GM12878 (cell line): ENCODE measurements at places on chromosomes 3 and 15.

DNA sequence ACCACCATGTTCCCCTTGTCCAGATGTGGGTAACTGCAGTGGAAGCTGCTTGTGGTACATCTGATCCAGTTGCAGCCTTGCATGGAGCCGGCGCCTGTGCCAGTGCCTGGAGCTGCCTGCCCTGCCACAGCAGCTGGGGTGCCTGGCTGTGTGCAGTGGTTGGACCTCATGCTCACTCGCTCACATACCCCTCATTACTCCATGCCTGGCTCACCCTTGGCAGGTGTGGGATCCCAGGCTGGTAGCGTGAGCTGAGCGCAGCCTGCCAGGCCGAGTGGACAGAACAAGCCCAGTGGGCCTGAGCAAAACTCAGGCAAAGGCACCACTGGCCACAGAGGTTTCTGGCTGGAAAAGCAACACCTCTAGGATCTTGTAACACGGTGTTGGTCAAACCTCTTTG lies 35.7 kb downstream of the ROPN1B start:
- no peak for DNase-seq

DNA sequence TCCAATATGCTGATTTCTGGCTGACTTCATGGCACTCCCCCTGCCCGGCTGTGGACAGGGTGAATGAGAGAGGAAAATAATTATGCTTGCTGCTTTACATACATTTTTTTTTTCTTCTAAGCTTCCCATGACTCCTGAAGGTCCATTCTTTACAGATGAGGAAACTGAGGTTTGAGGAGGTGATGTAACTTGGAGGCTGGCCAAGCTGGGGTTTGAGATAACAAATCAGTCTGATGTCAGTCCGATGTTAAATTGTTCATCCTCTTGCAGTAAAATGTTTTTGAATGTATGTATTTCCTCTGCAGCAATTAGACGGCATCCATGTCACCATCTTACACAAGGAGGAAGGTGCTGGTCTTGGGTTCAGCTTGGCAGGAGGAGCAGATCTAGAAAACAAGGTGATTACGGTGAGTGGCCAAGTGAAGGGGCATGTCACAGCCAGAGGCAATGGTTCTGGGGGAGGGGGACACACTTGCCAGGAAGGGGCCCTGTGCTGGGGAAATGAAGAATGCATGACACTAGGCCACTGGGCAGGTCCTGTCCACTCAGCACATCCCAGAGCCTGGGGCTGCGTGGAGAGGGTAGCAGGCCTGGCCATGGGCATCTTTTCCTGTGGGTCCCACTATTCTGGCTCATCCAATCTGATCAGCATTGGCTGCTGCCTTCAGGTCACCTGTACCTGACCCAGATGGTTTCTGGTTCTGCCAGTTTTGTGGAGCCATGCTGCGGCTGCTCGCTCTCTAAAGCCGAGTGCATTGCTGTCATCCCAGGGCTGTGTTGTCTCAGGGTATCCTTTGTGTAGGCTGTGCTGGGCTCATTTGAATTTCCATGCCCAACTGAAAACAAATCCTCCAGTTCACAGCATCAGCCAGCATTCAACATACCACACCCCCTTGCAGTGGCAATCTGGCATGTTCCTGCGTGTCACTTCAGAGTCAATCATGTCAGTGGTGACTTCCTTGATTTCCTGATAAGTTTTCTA lies 20.4 kb downstream of the STARD5 start:
- no peak for DNase-seq

DNA sequence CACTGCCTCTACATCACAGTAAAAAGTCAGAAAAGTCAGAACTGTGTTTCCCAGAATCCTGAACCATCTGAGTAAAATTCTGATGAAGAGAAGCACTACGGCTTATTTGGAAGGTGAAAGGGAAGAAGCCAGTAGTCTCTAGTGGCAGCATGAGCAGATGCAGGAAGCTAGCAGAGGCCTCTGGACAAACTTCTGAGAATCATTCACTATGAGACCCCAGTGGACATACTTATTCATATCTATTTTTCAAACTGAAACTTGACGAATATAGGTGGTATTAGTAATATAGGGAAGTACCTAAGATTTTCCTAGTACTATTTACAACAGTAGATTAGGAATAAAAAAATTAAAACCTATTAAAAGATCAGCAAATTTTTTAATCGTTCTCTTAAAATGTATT lies 272.8 kb upstream of the TTC14 start:
- peak; percentile 43 for DNase-seq

DNA sequence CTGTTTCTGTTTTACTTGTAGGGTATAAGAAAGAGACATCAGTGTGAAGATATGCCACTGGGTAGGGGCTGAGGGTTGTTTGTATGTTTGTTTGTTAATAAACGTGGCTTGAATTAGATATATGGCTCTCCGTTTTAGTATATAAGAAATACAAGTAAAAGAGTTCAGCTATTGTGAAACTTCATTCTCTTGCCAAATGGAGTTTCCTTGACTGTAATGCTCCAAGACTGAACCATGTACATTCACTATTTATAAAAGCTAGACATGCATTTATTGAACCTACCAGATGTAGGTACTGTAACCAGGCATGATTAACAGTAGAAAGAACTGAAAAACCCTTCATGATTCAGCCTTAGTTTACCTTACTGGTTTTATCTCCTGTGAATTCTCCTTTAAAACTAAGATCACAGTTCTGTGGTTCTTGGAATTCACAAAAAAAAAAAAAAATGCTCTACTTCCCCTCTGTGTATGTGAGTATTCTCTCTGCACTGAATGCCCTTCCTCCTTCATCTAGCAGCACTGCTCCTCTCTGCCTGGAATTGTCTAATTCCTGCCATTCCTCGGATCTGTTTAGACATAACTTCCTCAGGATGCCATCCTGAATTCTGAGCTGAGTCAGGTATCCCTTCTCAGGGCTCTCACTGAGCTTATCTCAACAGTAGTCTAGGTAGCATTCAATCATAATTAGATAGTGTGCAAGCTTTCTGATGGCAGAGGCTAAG lies 504.4 kb downstream of the FHIT start:
- DNase-seq = no peak

GRCh38 chr15:94297558-94297957 lies 66.2 kb downstream of the MCTP2 start:
- no peak for DNase-seq

DNA sequence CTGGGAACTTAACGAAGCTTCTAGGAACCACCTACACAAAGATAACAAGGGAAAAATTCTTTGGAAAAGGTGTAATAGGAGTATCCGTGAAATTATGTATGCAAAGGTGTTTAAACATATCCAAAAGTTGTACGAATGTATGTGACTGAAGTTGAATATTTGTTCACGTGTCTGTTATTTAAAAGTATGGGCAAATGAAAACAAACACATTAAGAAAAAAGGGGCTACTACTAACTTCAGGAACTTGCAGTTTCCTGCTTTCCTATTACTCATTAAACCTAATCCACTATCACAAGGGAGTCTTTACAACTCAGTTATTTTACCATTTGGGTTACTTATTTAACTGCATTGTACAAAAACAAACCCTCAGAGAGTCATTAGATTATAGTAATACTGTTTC lies 33.9 kb upstream of the GRAMD1C start:
- DNase-seq = no peak

GRCh38 chr3:72768481-72768880 lies 79.8 kb downstream of the SHQ1 start:
- no peak for DNase-seq

DNA sequence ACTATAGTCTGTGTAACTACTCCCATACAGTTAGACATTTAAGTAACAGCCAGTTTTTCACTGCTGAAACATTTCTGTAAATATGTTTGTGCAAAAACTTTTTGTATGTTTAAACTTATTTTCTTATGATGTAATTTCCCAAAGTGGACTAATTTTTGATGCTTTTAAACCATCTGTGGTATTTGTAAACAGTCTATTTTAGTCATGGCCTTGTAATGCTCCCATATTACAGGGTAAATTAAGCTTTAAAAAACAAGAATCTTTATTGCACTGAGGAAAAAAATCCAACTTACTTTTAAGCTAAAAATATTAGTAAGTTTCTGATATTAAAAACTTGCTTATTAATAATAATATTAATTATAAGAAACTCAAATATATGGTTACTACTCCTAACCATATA lies 13.5 kb downstream of the CCDC14 start:
- DNase-seq = no peak

GRCh38 chr15:59688423-59688781 lies 718 bp downstream of the BNIP2 start:
- peak; percentile 7 for DNase-seq

DNA sequence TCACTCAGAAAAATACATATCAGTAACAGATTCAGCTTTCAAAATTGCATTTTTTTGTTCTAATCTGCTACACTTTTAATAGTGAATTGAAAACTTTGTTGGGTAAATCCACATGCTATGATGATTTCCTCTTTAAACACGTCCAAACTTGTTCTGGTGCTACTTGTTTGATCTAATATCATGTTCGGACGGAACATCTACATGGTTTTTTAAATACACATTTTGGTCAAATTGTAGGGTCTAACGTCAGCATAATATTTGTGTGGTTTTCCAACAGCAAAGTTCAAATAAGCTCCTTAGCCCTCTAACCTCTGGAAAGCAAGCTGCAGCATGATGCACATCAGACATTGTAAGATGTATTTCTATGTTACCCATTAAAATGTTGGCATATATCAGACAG lies 98.5 kb upstream of the OSTN start:
- no peak for DNase-seq

- DNase-seq = no peak
These were observed 1196.3 kb upstream of the GBE1 start for GRCh38 chr3:82957696-82958095.

- DNase-seq = no peak
These were observed at the start of gene MYL3 for GRCh38 chr3:46863261-46863782. MYL3 (minus strand) TSS chr3:46863444; CDS start chr3:46863390, 54 bp downstream.

GRCh38 chr3:180335050-180335449 lies 266.9 kb upstream of the TTC14 start:
- DNase-seq = no peak

DNA sequence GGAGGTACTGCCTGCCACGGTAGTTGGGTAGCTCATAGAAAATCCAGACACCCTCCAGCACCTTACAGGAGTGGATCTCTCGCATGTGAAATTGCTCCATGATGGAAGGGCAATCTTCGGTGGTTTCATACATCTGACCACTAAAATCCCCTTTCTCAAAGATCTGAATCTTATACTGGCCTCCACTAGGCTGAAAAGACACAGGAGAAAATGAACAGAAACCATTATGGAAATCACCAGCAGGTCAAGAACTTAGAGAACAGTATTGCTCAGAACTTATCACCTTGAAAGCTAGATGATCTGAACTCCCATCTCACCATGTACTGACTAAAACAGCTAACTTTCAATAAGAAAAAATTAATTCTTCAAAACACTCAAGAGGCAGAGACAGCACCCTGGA lies 5.4 kb downstream of the CRYGS start:
- DNase-seq = peak; percentile 59

GRCh38 chr3:10248984-10249748 lies 907 bp downstream of the TATDN2 start:
- no peak for DNase-seq

DNA sequence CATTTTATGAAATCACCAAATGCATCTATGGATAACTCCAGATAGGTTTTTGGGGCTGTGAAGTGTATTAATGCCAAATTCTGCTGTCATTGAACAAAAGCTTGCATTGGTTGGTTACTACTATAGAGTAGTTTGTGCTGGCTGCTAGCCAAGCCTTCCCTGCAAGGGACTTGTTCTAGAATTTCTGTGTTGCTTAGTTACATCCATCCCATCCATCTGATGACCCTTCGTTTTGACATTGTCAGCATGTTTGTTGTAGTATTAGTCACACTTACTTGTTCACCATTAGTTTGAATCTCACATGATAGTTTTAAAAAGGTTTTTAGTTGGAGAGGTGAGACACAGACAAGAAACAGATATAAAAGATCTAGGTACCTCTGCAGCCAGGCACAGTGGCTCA lies 7.0 kb upstream of the NIPA2 start:
- no peak for DNase-seq

DNA sequence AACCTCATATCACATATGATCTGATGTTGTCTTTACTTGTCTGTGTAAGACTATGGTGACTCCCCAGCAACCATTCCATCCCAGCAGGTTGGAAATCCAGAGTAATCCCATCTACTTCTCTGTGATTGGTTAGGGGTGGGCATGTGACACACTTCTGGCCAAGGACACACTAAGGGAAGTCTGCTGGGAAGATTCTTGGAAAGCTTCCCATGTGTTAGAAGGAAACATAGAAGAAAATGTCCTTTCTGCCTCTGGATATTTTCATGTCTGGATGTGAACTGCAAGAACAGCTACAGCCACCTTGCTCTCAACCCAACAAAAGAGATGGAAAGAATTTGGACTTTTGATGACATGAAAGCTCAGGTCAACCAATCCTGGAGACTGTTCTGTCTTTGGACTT lies 2.6 kb upstream of the UBE2Q2 start:
- no peak for DNase-seq

- DNase-seq = peak; percentile 88
These were observed 71.9 kb downstream of the MGLL start for GRCh38 chr3:127750226-127751031.

DNA sequence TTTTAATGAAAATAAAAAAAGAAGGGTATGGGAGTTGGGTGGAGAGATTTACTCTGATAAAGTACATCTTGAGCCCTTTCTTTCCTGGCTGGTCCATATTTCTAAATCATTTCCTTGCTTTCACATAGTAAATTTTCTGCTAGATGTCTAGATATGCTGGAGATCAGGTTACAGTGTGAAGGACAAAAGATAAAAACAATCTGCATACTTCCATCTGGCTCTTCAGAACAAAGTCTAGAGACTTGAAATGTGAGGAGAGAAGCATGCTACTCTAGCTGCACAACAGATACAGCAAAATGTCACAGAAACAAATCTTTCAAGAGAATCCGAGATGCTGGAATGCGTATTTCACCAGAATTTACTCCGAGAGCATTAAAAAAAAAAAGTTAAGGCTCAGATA lies 42.2 kb downstream of the FOXP1 start:
- DNase-seq = no peak

DNA sequence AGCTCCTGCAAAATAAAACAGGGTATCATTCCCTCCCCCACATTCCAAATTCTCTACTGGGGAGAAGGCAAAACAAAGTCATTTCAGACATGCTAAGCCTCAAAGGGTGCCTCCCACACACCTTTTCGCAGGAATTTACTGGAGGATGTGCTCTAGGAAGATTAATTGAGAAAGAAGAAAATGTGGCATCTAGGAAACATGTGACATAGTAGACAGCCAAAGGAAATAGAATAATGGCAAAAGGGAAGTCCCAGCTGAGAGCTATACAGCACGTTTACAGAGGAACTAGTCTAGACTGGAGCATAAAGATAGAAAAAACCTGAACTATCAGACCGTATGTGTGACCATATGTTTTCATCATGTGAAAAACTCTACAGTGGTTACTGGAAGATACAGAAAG lies 58.8 kb upstream of the MELTF start:
- no peak for DNase-seq

DNA sequence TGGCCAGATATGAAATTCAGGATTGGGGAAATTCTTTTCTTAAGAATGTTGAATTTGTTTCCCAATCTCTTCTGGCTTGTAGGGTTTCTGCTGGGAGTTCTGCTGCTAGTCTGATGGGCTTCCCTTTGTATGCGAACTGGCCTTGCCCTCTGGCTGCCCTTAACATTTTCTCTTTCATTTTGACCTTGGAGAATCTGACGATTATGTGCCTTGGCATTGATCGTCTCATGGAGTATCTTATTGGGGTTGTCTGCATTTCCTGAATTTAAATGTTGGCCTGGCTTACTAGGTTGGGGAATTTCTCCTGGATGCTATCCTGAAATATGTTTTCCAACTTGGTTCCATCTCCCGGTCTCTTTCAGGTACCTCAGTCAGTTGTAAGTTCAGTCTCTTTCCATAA lies 152.2 kb downstream of the CFAP20DC start:
- DNase-seq = no peak
